GM23338 (cell line): ENCODE measurements at places on chromosomes 5 and 9. TPM values are rescaled to one million over a fixed set of nuclear protein-coding genes. Genes with fewer than 3 reads are reported as not detected.

GRCh38 chr9:8616414-8616813, 816.8 kb upstream of the DMAC1 start:
- DNase-seq: no peak

GRCh38 chr9:121841771-121842611, 190.6 kb downstream of the DAB2IP start:
- DNase-seq: no peak

DNA sequence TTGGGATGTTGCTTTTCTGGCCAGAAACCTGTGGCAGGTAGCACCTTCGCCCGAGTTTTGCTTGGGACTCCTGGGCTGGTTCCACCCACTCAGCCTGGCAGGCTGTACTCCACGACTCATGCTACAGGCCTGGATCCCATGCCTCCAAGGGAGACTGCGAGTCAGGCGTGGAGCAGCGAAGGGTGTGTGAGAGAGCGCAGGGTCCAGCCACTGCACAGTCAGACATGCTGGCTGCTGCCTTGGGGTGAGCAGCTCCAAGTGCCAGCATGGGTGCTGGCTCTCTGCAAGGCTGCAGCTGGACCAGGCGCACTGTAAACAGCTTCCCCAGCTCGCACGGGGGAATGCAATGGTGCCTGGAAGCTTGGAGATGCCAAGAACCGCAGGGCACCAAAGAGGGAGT, 249.6 kb upstream of the EDIL3 start:
- no peak for DNase-seq

- no peak for DNase-seq
Measured at GRCh38 chr9:76109953-76110352, 219.5 kb downstream of the PCSK5 start.

DNA sequence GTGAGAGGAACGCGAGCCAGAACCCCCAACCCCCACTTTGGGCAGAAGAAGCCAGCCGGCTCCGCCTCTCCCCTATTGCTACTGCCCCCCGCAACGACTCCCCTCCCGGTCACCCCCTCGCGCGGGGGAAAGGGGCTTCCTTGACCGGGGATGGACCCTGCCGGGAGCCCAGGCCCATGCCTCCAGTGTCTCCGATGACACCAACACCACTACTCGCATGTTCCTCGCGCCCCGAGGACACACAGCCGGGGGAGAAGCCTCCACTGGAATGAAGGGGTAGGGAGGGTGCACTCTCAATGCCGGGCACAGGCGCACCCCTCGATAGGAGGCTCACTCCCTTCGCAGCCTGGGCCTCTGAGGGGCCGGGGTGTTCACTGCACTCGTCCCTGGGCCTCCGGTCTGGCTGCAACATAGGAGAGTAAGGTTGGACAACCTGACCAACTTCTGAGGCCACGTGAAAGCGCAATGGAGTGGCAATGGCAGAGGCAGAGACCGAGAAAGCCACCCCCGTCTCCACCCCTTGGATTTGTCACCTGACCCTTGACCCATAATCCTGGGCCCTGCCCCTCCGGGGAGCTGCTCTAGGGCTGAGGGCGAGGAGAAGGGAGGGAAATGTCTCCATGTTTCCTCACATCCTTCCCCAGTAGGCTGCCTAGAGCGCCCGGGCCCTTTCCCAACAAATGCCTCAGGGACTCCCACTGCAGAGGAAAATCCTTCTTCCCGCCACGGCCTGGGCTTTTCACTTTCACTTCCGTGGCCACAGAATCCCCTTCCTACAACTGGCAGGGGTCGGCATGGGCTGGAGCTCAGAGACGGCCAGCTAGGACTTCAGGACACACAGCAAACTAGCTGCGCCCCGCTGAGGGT, 1.1 kb upstream of the CNTFR start:
- peak; percentile 66 for DNase-seq

DNA sequence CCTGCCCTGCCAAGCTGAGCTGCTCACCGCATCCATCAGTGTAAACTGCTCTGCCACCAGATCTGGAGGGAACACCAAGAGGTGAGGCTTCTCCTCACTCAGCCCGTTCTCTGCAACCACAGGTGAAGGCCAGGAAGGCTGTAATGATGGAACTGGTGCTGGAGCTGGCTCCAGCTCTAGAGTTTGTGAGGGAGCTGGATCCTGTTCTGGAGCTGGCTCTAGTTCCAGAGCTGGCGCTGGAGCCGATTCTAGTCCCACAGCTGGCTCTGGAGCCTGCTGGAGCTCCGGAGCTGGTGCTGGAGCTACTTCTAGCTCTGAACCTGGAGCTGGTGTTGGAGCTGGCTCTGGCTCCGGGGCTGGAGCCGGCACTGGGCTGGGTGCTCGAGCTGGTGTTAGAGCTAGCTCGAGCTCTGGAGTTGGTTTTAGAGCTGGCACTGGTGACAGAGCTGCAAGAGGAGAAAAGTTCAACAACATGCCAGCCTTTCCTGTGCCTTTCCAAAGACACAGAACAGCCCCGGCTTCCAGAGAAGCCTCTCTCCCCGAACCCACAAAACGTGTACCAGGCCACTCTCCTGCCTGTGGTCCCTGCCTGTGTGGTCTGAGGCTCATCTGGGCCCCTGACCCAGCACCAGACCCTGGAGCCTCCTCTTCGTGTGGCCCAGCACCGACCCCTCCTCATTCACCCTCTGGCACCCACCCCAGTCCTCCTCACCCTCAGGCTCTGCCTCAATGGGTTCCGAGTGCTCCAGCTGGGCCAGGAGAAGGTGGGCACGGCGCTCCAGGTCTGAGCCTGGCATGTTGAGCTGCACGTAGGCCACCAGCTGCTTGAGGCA, 12.9 kb downstream of the RALGDS start:
- no peak for DNase-seq

- no peak for DNase-seq
Measured at GRCh38 chr5:64273276-64273675, 107.6 kb downstream of the RNF180 start.

- DNase-seq: no peak
Measured at GRCh38 chr5:139488260-139488659, 5.7 kb upstream of the STING1 start.

DNA sequence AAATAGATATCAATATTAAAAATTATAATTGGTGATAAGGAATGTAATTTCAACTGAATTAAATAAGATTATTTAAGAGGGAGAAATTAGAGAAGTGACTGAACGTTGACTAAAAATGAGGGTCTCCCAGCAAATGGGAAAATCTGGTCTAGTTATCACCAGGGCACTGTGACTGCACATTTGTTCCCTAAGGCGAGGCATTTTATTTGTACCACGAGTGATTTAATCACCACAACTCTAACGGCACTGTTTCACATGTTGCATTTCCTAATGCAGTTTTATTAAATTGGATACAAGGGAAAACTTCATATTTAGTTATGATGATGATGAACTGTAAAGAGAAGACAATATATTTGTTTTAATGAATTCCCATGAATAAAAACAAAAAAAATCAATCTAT, 26.4 kb upstream of the FAM240B start:
- no peak for DNase-seq

DNA sequence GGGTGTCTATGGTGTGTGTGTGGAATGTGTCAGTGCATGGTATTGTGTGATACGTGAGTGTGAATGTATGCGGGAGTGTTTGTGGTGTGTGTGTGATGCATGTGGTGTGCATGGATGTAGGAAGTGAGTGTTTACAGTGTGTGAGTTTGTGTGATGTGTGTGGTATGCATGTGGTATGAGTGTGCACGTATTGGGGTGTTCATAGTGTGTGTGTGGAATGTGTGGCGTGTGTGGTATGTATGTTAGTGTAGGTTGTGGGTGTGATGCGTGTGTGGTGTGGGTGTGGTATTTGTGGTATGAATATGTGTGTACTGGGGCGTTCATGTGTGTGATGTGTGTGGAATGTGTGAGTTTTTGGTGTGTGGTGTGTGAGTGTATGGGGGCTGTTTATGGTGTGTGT, 40.1 kb upstream of the BICD2 start:
- no peak for DNase-seq

DNA sequence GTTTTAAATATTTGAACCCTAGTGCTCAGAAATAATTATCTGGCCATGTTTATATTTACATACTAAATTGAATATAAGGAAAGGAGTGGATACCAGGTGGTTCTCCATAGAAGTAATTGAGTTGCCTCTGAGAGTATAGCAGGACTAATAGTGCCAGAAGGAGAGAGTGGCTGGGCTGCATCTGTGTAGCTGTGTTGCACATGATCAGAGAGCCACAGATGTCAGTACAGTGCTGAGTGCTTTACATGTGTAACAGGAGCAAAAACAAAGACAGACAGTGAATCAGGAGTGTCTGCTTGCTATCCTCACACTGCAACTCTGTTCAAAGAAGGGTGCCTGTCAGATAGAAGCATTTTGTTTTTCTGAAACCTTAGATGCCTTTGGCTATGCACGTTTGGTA, 353.9 kb upstream of the PAPPA start:
- no peak for DNase-seq

DNA sequence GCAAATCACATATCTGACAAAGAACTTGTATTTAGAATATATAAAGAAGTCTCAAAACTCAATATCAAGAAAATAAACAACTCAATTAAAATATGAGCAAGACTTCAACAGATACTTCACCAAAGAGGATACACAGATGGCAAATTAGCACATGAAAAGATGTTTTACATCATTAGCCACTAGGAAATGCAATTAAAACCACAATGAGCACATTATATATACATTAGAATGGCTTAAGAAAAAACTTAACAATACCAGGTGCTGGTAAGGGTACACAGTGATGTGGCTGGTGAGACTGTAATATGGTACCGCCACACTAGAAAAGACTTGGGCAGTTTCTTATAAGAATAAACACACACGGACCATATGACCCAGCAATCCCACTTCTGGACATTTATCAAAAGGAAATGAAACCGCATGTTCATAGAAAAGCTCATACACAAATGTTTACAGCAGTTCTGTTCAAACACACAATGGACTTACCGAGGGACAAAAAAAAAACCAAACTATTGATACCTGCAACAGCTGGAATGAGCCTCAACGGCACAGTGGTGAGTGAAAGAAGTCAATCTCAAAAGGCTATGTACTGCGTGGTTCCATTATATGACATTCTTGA, 27.6 kb downstream of the SEMA4D start:
- DNase-seq: peak; percentile 40

GRCh38 chr9:115649991-115650472, 503.6 kb upstream of the PAPPA start:
- DNase-seq: no peak

- DNase-seq: no peak
Measured at GRCh38 chr5:157549954-157550549, 25.5 kb downstream of the ADAM19 start.

GRCh38 chr9:2469681-2470221, 151.8 kb upstream of the VLDLR start:
- peak; percentile 41 for DNase-seq

DNA sequence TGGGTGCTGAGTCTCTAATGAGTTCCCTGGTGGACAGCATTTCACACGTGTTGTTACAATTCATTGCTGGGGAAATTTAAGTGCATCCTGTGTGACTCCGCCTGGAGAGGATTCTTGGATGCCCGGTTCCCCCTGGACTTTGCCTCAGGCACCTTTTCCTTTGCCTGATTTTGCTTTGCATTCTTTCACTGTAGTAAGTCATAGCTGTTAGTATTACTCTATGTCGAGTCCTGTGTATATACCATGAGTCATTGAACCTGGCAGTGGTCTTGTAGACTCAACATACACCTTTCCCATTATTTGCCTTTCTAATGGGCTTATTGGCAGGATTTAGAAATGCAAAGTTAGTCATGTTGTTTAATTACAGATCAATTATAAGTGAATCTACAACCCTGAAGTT, 81.9 kb upstream of the DHFR start:
- no peak for DNase-seq

DNA sequence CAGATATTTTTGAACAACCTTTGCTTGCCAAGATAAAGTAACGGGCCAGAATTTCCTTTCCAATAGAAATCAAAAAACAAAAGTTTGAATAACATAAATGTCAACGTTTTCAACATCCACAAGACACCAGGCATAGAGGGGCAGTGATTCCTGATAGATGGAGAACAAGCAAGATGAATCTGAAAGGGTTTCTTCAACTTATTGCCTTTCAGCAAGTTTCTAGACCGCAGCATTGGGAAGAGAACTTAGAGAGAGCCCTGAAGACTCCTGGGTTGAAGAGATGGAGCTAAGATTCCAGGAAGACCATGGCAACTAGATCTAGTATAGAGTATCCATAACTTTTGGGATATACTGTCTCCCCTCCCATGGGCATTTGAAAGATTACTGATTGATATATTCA, 751.4 kb upstream of the CTNND2 start:
- no peak for DNase-seq

DNA sequence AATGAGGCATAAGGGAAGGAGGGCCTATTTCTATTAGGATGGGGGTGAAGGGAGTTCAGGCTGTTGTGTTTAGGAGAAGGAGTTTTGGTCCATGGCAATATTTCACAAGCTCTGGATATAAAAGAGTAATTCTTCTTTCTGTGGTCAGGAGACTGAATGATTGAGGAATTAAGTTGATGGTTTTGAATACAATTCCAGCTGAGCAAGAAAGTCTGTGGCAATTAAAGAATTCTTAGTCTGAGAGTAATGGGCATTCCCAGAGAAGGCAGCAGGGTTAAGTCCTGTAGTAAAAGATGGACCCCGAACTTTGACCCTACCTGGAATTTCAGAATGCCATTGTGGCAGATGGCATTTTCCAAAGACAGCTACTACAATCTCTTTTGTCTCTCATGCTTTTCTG, 202.6 kb downstream of the TLE4 start:
- DNase-seq: no peak

- DNase-seq: no peak
Measured at GRCh38 chr9:127262602-127263001, 2.0 kb upstream of the GARNL3 start.

- DNase-seq: no peak
Measured at GRCh38 chr9:110926828-110927487, 111.3 kb downstream of the LPAR1 start.

DNA sequence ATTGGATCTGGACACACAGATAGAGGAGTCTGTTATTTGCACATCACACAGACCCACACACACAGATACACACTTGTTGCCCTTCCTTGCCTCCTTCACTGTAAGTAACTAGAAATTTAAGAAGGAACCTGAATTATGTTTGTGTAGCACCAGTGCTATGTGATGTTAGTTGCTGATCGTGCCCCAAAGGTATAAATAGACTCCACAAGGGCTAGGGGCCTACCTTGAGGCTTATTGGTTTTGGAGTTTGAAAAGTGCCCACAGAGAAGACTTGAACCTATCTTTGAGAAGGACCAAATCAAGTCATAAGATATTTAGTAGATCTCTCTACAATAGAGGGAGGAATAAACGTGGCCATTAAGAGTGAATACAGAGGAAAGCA, 8.8 kb upstream of the TGFBI start:
- DNase-seq: no peak

TLX3 gene
- polyA plus RNA-seq: not detected in 2 replicates

DNAH5 gene
- 0.97 and 1.2 TPM in 2 replicates for polyA plus RNA-seq

PCDHGA2 gene
- 0.17 and 0.45 TPM in 2 replicates for polyA plus RNA-seq

DAB2IP gene
- 8.9 and 11.4 TPM in 2 replicates for polyA plus RNA-seq

SPZ1 gene
- not detected in 2 replicates for polyA plus RNA-seq

UQCRQ gene
- polyA plus RNA-seq: 1,308 and 1,495 TPM in 2 replicates

PRRX2 gene
- polyA plus RNA-seq: 5.6 and 5.8 TPM in 2 replicates

IFNA13 gene
- not detected in 2 replicates for polyA plus RNA-seq
